ENCODE measurements at places on chromosomes 2 and 18.

DNA sequence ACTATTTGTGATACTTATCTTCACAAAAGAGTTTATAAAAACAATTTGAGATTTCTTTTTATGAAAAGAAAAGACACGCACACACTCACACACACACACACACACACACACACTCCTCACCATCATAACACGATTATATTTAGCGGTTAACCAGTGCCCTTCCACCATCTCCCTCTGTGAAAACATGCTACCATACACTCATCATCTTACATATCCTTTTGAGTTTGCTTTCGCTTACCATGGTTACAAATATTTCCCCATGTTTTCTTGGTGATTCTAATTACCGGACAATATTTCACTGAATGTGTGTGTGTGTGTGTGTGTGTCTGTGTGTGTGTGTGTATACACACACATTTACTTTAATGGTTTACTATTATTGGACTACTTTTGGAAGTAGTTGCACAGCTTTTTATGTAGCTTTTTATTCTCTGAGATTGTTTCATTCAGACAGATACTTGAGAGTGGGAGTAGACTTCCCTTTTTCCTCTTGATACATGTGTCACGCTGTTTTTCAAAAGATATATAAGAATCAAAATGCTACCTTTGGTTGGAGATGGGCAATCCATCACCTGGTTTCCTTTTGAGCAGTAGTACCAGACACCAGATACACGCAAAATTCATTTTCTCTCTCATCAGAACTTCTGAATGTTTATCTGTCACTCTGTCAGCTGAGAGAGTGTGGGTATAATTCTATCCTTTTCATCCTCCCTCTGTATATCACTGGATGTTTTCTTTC is 138.1 kb downstream of the SETBP1 start:
- DNase-seq = no peak

- no peak for DNase-seq
These were observed 181.7 kb upstream of the SH3BP4 start for GRCh38 chr2:234770031-234770506.

DNA sequence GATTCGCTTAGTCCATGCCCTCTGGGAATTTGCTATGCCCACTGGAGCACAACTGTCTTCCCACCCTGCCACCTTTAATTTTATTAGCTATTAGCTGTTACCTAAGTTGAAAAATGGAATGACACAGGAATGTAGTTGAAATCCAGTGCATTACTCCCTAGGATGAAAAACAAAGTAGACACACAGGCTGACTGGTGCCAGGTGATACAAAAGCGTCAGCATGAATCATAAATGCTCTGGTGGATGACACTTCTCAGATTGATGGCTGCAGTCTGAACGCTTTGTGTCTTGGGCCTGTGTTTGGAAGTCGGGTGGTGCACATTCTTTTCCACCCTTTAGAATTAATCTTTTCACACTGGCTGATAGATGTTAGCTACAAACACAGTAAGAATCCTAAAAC is 802.0 kb downstream of the DCC start:
- DNase-seq = no peak

DNA sequence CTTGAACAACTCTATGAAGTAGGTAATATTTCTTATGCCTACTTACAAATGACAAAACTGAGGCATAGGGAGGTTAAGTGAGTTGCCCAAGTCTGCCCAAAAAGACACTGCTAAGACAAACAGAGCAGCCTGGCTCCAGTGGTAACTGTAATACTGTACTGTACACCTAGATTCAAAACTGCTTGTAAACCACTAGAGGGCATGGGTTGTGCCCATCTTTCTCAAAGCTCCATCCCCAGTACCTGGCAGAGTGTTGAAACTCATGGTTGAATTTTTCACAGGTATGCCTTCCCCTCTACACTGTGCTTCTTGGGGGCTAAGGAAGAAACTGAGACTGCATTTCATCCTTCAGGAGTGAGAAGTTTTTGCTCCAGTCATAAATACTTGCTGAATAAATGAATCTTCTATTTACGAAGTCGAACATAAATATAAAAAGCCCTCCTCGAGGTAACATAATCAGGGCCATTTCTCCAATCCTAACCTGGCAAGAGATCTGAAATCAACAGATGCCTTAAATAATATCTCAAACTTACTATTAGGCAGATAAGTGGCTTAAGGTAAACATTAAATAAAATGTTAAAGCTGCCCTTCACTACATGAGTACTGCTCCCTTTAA is 2.0 kb downstream of the PPP4R1 start:
- DNase-seq = peak; percentile 61

DNA sequence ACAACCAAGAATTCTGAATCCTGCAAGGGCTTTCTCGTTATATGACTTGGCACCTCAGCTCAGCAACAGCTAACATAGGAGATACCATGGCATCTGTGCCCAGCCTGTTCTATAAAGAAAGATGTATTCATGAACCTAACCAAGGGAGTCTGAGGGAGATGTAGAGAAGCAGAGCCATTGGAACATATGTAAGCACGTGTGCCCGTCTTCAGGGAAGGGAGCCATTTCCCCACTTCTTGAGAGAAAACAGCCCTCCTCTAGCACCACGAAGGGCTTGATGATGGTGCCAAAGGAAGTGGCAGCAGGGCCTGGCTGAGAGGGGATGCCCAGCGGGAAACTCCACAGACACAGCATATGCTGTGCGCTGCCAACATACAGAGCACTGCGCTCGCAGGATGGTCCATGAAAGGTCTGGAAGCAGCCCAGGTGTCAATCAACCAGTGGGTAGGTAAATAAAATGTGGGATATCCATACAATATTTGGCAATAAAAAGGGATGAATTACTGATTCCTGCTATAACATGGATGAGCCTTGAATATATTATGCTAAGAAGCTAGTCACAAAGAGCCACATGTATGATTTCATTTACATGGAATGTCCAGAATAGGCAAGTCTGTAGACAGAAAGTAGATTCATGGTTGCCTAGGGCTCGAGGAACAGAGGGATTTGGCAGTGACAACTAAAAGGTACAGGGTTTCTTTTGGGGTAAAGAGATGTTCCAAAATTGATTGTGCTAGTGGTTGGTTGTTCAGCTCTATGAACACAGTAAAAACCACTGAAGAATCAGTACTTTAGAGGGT is 16.1 kb downstream of the TMEM247 start:
- DNase-seq = peak; percentile 64

GRCh38 chr2:240182001-240182400 is 41.5 kb upstream of the OTOS start:
- DNase-seq = no peak

DNA sequence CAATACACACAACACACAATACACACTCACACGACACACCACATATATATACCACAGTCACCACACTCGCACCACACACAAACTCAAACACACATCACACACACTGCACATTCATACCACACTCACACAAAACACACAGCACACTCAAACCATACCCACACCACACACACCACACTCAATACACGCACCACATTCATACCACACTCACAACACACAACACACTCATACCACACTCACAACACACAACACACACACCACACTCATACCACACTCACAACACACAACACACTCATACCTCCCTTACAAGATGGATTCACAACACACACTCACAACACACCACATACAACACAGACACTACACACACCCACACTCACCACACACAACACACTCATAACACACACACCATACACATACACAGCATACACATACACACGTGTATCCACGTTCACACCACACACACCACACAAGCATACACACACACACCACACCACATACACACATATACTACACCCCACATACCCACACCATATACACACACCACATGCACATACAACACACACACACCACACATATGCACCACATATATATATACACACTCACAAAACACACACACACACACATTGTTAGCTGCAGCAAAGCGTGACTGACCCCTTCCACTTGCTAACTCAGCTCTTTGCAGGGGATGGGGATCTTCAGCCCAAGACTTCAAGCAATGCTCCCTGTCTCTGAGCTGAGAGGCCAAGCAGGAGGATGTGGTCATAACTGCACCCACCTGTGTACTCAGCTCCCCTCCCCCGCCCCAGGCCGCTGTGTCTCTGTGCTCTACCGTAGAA is 59.0 kb downstream of the SDC1 start:
- no peak for DNase-seq

DNA sequence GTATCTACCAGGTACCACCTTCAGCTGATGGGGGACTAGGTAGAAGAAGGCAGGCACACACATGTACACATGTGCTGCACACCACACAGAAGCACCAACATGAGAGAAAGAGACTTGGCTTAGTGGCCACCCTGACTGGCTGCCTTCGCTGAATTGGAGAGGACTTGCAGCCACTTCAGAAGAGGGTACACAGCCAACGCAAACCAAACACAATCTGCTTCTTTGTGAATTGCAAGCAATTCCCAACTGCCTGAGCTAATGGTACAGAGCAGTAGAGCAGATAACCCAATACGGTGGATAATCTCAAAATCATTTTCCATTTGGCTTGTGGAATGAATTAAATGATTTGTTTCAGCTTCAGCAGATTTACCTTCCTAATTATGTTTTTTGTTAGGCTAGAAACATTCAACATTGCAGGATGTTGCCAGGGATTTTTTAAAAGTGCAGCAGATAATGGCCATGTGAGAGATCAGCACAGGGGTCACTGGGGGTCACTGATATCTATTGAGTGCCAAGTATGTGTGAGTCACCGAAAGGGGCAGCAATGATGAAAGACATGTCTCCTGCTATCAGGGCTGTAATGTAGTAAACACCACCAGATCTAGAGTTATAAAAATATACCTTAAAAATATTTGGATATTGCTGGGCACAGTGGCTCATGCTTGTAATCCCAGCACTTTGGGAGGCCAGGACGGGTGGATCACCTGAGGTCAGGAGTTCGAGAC is 652.6 kb downstream of the BCL11A start:
- no peak for DNase-seq

GRCh38 chr18:35572644-35573043 is 8.9 kb upstream of the GALNT1 start:
- no peak for DNase-seq

- no peak for DNase-seq
These were observed 47.9 kb downstream of the NRP2 start for GRCh38 chr2:205730191-205730590.

DNA sequence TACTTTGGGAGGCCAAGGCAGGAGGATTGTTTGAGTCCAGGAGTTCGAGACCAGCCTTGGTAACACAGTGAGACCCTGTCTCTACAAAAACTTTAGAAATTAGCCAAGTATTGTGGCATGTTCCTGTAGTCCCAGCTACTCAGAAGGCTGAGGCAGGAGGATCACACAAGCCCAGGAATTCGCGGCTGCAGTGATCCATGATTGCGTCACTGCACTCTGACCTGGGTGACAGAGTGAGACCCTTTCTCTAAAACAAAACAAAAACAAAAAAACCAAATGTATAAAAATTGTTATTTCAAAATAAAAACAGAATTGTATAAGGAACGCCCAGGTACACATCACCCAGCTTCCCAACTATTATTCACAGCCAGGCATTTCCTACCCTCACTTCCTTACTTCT is 54.1 kb upstream of the GPR155 start:
- DNase-seq = no peak

DNA sequence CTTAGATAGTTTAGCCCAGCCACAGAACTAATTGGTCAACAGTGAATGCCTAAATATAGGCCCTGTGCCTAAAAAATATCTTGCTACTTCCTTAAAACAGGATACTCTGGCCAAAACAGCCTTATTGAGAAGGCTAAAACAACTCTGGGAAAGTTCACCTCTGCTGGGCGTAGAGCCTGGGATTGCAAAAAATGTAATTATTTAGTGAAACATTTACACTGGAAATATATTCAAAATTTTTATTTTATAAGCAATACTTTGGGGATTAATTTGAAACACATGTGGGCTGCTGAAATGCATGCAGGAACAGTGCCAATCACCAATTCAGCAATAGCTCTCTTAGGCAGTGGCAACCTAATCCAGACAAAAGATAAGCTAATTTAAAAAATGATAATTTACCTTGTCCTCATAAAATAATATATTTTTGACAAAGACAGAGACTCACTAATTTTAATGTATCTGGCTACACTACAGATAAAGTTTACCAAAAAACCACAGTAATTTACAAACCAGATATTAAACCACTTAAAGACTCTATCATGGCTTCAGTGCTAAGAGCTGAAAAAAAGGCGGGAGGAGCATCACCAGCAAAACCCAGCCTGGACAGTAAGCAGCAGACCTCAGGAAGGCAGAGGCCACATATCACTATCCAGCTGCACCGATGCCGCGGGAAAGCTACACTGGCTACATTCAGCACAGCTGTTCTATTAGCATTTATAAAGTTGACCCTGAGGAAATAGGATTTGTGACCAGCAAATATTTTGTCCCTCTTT is 18.5 kb downstream of the TRAK2 start:
- peak; percentile 91 for DNase-seq

- DNase-seq = no peak
These were observed 57.4 kb upstream of the LRRTM1 start for GRCh38 chr2:80361904-80362303.

All from AG10803 (cell line).